ENCODE measurements at places on chromosomes 11 and 22.

GRCh38 chr11:69541001-69541285 lies 59.5 kb downstream of the LINC01488 start:
- no peak for DNase-seq

- no peak for DNase-seq
Observed at GRCh38 chr11:108558222-108558621, 35.3 kb downstream of the EXPH5 start.

GRCh38 chr11:79949574-79949973 lies 508.7 kb upstream of the TENM4 start:
- DNase-seq: no peak

GRCh38 chr11:128361451-128362020 lies 225.8 kb downstream of the ETS1 start:
- DNase-seq: no peak

Measured in stimulated activated CD8-positive, alpha-beta memory T cell treated with anti-CD3 and anti-CD28 coated beads, Interleukin-4, amount 100 ng/mL, for 1 hour (primary cell).